ENCODE measurements at places on chromosomes 12 and 14.
A peak's percentile ranks its signal among the peaks of the same experiment; 100 is the strongest.

DNA sequence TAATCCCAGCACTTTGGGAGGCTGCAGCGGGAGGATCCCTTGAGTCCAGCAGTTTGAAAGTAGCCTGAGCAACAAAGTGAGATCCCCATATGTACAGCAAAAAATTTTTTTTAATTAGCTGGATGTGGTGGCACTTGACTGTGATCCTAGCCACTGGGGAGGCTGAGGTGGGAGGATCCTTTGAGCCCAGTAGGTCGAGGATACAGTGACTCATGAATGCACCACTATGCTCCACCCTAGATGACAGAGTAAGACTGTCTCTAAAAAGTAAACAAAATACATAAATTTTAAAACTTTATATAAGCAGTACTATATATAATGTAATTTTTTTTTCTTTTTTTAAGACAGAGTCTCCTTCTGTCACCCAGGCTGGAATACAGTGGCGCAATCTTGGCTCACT is 115.4 kb downstream of the ESR2 start:
- DNase-seq, result no peak

DNA sequence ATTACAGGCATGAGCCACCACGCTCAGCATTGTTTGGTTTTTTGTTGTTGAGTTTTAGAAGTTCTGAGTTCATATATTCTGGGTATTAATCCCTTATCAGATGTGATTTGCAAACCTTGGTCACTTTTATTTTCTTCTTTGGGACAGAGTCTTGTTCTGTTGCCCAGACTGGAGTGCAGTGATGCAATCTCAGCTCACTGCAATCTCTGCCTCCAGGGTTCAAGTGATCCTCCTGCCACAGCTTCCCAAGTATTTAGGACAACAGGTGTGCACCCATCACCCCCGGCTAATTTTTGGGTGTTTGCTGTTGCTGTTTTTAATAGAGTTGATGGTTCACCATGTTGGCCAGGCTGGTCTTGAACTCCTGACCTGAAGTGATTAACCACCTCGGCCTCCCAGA is 11.8 kb downstream of the USP30 start:
- no peak for DNase-seq

- no peak for DNase-seq
Observed at GRCh38 chr14:103839579-103839978, 7.8 kb downstream of the PPP1R13B start.

GRCh38 chr14:30484201-30484600 is 74.8 kb upstream of the G2E3 start:
- no peak for DNase-seq

DNA sequence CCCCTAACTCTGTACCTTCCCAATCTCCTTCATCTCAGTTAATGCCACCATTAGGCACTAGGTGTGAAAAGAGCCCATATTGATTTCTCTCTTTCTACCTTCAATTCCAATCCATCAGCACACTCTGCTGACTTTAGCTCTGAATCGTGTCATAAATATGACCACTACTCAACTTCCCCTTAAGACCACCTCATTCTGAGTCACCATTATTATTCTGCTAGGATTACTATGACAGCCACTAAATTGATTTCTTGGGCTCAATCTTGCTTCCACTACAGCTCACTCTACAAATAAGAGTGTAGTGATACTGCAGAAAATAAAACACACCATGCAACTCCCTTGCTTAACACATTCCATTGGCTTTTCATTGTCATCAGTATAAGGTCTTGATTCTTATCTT is 1449.0 kb upstream of the FLRT2 start:
- no peak for DNase-seq

DNA sequence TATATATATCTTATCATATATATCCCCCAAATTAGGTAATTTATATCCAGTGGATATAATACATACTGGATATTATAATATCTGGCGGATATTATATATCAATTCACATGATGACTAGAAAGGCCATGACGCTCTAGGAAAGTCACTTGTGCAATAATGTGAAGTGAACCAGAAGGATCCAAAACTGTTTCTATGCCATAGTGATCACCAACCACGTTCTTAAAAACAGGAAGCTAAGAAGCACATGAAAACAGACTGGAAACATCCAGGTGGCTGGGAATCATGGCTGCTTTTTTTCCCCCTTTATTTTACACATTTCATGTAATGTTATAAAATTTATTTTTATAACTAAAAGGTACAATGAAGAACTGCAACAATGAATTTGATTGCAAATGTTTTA is 1.4 kb downstream of the GUCY2C start:
- no peak for DNase-seq

DNA sequence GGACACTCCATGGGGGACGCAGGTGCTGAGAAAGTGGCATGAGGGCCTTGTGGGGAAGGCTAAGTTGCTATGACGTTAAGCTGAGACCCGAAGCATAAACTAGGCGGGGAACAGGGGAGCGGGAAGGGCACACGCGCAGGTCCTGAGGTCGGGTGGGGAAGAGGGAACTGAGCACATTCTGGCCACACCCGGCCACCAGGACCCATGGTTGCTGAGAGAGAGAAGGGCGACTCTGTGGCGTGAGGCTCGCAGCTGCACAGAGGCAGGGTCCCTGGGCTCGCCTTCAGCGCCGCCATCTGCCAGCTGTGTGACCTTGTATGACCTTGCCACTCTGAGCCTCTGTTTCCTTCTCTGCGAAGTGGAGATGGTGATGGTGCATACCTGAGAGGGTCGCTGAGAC is 182.5 kb downstream of the PHETA1 start:
- no peak for DNase-seq

DNA sequence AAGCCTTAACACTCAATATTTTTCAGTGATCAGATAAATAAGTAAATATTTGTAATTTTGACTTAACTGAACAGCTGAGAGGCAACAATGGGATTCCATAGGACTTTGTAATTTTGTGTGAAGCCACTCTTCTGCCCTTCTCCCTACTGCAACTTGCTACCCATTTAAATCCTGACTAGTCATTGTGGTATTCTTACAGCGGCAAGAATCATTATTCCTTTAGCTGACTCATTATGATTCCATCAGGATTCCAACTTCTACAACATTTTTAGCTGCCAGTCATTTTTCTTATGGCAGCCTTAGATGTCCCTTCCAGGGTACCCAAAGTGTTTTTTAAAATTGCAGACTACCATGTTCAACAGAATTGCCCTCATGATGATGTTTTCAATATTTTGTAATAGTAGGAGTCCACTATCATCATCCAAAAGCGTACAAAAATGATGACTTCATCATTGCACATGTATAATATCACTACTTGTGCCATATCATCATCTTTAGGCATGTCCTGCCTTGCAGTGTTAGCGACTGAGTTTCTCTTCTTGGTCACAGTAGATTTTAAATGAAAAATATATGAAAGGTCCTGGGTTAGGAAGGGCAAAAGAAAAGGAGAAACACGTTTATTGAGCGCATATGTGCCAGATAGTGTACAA is 5.1 kb upstream of the MAGOHB start:
- no peak for DNase-seq

- no peak for DNase-seq
Observed at GRCh38 chr12:47114481-47114892, 34.7 kb upstream of the AMIGO2 start.

- no peak for DNase-seq
Observed at GRCh38 chr14:95961481-95961880, 77.7 kb upstream of the C14orf132 start.

DNA sequence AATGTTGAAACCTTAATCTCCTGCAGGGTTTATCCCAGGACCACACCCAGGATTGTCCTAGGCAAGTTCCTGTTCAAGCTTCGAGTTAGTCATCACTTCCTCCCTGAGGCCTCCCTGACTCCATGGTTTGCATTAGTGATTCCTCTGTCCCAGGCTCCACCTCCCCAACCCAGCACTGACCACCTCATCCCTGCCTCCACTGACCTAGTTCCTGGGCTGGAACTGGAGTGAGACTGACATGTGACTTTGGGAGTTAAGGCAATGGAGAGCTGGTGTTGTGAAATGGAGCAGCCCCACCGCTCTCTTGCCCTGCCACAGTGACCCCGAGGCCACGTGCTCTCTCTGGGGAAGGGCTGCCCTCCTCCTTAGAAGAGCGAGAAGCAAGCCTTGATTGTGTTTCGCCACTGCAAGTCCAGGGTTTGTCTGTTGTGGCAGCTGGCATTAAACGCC is 15.8 kb upstream of the DTX1 start:
- no peak for DNase-seq

- no peak for DNase-seq
Observed at GRCh38 chr12:46403719-46404070, 31.1 kb upstream of the SLC38A2 start.

DNA sequence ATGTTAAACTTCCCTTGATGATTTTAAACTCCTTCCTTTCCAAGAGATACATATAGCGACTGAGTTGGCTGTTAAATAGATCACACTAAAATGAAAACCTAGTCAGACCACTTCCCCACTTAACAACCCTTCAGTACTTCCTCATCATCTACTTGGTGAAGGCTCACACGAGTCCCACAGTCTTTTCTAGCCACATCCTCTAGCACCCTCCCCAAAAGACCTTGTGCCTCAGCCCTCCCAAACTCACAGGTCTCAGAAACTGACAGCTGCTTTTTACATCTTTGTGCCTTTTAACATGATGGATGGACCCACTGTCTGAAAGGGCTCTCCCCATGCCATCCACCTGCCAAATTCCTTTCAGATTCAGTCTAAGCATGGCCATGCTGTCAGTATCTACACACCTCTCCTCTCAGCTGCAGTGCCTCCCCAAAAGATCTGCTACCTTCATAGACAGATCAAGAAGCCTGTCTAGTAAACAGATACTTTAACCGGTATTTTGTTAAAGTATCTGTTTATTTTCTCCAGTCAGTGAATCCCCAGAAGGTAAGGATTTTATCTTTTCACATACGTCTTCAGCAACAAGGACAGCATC is 65.1 kb upstream of the GPHB5 start:
- DNase-seq, result no peak

GRCh38 chr12:107605293-107605692 is 80.3 kb upstream of the PWP1 start:
- DNase-seq, result no peak

- peak; percentile 87 for DNase-seq
Observed at GRCh38 chr12:120292661-120293531, at the start of gene RNU4-1. Gene RNU4-1, minus strand, starts transcription at chr12:120293237.

DNA sequence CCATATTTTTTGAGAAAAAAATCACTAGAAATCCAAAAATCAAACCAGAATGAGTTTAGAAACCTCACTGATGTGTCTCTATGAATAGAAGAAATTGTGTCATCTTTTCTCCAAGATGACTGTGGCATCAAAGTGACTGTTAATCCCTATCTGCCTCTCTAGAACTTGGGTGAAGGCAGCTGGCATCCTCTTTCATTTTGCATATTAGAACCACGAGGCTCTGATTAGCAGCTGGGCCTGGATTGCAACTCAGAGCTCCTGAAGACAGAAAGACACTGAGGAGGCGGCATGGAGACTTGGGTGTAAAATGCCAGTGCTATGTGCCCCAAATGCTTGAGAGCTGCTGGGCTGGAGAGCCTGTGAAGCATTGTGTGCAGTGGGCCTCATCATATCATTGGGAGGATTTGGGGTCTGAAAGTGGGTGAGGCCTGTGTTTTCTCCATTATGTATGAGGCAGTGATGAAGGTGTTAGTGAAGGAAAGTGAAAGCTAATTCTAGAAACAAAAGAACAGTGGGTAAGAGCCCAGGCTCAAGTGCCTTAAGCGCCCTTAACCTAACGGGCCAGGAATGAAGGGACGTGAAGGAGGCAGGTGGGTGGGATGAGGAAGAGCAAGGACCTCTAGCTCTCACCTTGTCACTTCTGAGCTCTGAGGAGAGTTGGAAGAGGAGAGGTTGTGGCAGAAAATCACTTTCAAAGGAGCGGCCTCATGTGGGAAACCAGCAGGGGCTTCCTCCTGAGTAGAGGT is 26.2 kb downstream of the NKX2-8 start:
- DNase-seq, result no peak

DNA sequence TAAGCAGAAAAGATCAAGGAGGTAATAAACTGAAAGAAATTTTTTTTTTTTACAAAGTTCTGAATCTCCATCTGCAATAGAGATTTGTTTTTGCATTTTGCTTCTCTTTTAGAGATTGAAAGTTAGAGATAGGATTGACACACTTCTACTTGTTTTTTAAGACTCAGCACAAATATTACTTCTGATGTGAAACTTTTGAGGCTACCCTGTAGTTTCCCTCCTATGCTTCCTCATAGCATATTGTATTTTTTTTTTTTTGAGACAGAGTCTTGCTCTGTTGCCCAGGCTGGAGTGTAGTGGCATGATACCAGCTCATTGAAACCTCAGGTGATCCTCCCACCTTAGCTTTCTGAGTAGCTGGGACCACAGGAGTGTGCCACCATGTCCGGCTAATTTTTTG is 32.1 kb upstream of the SGPP1 start:
- no peak for DNase-seq

- no peak for DNase-seq
Observed at GRCh38 chr14:96176811-96177211, 27.8 kb upstream of the BDKRB2 start.

GRCh38 chr14:55123101-55123500 is 6.0 kb upstream of the LGALS3 start:
- no peak for DNase-seq

- no peak for DNase-seq
Observed at GRCh38 chr12:94602024-94602423, 48.3 kb downstream of the TMCC3 start.

- no peak for DNase-seq
Observed at GRCh38 chr12:89933911-89934310, 225.3 kb upstream of the ATP2B1 start.

DNA sequence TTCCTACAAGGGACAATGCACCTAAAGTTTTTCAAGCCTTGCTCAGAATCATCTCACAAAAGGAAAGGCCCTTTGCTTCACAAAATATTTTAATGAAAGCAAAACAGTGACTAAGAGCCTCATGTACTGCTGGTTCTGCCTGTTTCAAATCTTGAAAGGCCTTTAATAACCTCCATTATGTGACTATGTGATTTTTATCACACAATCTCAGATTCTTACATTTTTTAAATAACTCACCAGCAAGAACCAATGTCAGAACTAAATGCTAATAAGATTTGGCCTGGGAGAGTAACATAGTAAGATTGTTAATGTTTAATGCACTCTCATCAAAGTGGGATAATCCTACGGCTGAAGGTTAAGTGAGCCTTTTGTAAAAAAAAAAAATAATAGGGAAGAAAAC is 378.9 kb downstream of the RGS6 start:
- DNase-seq, result no peak

GRCh38 chr14:90382491-90383125 is 14.2 kb upstream of the CALM1 start:
- peak; percentile 91 for DNase-seq

Measured in globus pallidus (tissue), 1 donor.